Activated T-cell treated with anti-CD3 and anti-CD28 coated beads for 4 hours (primary cell): ENCODE measurements at places on chromosomes 3 and 15.

DNA sequence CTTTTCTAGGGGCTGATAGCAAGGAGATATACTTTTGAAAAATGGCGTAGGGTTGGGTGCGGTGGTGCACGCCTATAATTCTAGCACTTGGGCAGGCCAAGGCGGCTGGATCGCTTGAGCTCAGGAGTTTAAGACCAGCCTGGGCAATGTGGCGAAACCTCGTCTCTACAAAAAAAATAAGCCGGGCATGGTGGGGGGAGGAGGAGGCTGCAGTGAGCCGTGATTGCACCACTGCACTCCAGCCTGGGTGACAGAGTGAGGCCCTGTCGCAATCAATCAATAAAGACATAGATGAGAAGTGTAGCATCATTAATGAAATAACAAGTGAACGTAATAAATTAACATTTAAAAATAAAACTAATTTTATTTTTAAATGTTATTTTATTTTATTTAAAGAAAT is 134.6 kb downstream of the SLCO3A1 start:
- no peak for DNase-seq

DNA sequence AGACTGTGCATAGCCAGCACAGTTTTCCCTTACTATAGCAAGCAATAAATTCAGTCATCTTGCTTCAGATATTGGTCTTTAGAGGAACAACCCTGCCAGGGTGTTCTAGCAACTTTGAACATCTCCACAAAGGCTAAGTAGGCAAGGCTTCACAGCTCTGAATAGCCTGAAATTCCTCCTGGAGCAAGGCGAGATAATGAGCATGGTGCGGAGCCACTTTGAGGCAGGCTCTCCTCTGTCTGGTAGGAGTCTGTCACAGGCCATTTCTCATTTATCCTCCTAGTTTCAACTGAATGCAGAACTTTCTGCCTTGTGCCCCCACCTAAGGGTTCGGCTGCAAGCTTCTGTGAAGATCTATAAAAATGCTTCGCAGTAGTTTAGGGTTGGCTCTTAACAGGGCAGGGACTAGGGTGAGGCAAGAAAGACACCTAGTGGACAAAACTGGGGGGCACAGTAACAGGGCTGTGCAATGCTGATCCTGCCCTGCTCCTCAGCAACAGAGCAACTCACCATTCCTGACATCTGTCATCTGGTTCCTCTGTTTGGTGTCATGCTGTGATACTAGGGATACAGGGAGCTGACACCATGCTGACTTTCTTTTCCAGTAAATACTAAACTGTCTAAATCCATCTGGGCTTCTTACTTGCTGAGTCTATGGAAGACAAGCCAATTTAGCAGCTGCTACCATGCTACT is 16.6 kb upstream of the EHHADH start:
- DNase-seq = no peak

- no peak for DNase-seq
These were observed 11.2 kb downstream of the SLC9A9 start for GRCh38 chr3:143837076-143837475.

GRCh38 chr15:42577514-42578031 is 2.2 kb downstream of the STARD9 start:
- no peak for DNase-seq

DNA sequence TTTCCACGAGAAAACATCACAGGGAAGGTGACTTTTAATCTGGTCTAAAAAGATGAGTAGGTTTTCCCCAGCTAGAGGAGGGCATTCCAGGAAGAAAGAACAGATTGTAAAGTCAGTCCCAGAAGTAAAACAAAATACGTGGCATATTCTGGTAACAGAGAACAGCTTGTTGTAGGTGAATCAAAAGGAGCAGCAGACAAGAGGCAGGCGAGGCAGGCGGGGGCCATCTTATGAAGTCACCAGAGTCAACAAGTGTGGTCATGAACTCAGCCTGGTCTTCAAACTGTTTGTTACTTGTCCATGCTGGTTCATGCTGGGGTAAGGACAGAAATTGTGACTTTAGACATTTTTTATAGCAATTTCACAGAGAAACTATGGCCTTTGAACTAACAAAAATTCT is 4.0 kb upstream of the POPDC2 start:
- DNase-seq = no peak

GRCh38 chr3:76627236-76627635 is 412.7 kb upstream of the ROBO2 start:
- DNase-seq = no peak

- DNase-seq = no peak
These were observed 76.2 kb upstream of the LARS2 start for GRCh38 chr3:45311953-45312801.

DNA sequence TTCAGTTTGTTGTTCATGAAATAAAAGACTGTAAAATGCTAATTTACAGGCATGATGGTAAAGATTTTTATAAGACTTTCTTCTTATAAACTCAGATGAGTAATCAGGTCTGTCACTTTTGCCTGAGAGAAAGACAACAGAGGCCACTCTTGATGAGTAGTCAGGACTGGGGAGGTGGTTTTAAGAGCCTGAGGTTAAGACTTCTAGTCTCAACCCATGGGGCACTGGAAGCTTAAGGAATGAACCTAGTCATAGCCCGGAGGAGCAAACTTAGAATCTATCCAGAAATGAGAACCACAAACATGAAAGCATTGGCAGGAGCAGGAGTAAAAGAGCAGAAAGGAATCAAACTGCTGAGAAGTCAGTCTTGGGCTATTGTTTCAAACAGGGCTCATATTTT is 846.3 kb upstream of the ARPP21 start:
- no peak for DNase-seq

DNA sequence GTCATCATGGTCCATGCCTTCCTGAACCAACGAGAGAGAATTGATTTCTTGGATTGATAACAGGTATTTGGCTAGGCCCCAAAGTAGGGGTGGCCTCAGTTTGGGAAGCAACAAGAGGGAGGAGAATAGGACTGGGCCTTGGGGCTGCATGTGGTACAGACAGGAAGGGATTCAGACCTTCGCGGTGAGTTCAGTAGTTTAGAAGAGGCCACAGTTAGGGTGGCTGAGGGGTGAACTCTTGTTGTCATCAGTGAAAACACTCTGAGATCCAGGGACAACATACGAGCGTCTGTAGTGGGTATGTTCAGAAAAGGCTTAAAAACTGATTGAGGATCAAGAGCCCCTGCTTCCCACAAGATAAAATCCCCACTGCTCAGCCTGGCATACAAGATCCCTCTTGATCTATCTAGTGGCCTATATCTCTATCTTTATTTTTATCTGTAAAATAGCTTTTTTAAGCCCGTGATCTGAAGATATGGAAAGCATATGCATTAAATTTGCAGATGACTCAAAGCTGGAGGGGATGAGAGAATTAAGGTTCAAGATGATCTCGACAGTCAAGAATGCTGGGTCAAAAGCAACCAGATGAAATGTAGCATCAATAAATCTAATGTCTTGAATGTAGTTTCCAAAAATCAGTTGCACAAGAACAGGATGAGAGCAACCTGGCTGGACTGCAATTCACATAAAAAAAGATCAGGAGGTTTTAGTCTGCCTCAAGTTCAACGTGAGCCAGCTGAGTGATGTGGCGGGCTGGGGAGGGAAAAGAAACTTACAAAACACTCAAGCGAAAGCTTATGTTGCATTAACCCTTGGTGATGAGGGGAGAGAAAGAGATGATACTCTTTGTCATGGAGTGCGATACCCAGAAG is 221.1 kb upstream of the TLE3 start:
- DNase-seq = no peak

DNA sequence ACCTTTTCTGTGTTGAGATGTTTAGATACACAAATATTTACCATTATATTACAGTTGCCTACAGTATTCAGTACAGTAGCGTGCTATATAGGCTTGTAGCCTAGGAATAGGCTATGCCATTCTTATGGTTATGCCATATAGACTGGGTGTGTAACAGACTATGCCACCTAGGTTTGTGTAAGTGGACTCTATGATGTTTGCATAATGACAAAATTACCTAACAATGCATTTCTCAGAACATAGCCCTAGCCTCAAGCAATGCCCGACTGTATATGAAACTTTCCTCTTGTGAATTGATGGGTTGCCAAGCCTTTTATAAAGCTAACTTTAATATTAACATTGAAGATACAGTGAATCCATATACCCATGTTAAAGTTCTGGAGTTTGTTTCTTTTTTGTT is 10.3 kb upstream of the PHLDB2 start:
- no peak for DNase-seq

DNA sequence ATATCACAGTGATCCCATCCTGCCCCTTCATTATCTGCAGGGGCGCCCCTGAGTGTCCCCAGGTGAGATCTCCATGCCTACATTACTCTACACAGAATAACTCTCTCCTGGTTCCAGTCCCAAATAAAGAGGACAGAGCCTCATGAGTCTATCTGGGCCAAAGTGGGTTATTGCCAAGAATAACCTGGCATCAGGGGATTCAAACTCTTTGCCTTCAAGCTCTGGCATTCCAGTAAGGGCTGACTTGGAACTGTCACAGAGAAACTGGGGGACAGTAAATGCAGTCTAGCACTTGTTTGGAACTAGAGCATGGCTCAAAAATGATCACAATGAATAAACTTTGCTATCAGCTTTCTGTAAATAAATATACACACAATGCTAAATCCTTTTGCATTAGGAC is 30.3 kb downstream of the GJD2 start:
- no peak for DNase-seq

- no peak for DNase-seq
These were observed 62.9 kb downstream of the EFCAB12 start for GRCh38 chr3:129365296-129366136.

GRCh38 chr15:78023081-78023665 is 54.3 kb downstream of the TBC1D2B start:
- no peak for DNase-seq

- DNase-seq = no peak
These were observed 10.5 kb downstream of the ANXA2 start for GRCh38 chr15:60387321-60387720.

- no peak for DNase-seq
These were observed 1.1 kb upstream of the GP9 start for GRCh38 chr3:129059311-129059958.

DNA sequence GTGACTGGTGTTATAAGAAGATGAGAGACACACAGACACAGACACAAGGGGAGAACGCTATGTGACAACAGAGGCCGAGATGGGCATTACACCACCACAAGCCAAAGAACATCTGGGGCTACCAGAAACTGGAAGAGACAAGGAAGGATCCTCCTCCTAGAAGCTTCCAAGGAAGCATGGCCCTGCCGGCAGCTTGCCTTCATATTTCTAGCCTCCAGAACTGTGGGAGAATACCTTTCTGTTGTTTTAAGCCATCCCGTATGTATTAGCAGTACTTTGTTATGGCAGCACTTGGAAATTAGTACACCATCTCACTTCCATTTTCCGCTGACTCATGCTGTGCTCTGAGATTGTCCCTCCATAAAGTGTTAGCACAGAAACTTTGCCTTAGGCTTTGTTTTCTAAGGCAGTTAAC is 38.7 kb upstream of the CA12 start:
- DNase-seq = no peak

- no peak for DNase-seq
These were observed 203.4 kb downstream of the MEIS2 start for GRCh38 chr15:36896949-36897348.

DNA sequence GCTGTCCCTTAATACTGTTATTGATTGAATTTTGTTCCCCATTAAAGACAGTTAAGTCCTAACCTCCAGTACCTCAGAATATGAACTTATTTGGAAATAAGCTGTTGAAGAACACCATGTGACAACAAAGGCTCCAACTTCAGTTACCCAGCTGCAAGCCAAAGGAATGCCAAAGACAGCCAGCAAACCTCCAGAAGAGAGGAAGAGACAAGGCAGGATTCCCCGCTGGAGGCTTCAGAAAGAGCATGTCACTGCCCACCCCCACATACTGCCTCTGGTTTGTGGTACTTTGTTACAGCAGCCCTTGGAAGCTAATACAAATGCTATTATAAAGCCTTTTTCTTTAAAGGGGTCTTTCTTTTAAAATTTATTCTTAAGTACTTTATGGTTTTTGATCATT is 18.4 kb upstream of the NEK10 start:
- no peak for DNase-seq

GRCh38 chr3:38632989-38633388 is 16.5 kb downstream of the SCN5A start:
- no peak for DNase-seq

DNA sequence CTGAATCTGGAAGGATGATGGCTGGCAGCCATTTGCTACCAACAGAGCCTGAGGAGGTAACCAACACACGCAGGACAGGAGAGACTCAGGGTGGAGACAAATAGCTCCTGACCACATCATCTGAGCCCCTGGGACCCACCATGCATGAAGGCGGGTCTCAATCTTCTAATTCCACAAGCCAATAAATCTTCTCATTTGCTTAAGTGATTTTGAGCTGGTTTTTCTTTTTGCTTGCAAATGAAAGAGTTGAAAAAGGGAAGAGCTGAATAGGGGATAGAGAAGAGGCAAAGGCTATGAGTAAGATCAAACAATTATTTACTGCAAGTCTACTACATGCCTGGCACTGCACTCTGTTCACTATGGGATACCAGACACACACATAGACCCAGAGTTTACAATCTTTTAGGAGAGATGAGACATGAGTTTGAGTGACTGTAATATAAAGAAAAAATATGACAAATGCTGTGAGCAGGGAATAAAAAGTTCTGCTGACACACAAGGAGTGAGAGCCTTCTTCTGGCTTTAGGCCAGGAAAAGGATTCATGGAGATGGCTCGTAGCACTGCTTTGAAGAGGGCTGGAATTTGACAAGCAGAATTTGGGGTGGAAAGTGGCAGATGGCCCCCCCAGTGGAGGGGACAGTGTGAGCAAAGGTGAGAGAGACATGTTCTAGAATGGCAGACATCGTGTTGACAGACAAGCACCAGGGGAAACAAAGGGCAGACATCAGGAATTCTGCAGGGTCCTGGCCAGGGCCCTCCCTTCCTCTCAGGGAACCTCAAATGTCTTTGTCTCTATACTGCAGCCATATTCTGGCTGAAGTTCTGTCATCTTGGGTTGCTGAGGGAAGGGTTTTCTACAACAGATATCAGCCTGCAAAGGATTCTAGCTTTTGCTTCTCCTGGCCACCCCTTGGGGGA is 69.8 kb upstream of the WNT5A start:
- DNase-seq = no peak

GRCh38 chr3:54065586-54065985 is 56.8 kb upstream of the CACNA2D3 start:
- no peak for DNase-seq

DNA sequence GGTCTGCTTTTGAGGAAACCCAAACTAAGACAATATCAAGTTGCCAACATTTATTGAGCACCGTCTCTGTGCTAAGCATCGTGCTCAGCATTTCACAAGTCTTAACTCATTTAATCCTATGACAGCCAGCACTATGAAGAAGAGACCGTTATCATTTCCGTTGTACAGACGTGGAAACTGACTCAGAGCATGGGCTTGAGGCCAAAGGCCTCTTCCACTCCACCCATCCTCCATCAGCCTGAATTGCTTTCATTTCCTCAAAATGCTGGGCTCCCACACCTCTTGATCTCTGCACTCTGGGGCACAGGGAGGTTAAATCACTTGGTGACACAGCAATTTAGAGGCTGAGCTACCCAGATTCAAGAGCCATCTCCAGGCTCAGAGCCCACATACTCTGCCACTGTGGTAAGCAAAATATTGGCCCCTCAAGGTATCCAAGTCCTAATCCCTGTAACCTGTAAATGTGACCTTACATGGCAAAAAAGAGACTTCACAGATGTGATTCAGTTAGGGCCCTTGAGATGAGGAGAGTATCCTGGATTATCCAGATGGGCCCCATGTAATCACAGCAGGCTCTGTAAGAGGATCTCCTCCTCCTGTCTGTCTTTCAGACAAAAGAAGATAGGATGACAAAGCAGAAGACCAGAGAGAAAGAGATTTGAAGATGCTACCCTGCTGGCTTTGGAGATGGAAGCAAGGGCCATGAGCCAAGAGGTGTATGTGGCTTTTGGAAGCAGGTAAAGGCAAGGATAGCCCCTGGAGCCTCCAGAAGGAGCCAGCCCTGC is 24.3 kb upstream of the FLNB start:
- peak; percentile 17 for DNase-seq
